ENCODE measurements at places on chromosomes 6 and 20.

DNA sequence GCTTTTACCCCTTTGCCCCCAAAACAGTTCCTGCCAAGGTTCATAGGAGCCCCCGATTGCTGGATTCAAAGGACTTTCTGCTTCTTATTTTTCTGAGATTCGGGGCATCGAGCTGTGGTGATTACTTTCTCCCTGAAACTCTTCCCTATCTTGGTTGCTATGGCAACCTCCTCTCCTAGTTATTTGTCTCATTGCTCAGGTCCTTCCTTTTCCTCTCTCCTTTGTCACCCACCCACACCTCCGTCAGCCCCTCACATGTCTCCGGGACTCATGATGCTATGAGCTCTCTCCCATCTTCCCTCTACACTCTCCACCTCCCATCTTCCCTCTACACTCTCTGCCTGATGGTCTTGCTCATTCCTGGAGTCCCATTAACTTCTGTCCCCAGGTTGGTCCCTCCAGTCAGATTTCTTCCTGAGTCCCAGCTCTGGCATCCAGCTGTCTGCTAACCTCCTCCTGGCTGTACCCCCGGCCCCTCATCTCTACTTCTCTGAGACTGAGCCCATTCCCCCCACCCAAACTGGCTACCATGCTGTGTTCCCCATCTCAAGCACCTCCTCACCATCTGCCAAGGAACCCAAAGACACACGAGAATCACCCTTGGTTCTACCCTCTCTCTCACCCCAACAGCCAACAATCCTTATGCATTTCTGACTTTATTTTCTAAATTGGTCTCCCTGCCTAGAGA, 30.2 kb upstream of the NNAT start:
- DNase-seq, result no peak

DNA sequence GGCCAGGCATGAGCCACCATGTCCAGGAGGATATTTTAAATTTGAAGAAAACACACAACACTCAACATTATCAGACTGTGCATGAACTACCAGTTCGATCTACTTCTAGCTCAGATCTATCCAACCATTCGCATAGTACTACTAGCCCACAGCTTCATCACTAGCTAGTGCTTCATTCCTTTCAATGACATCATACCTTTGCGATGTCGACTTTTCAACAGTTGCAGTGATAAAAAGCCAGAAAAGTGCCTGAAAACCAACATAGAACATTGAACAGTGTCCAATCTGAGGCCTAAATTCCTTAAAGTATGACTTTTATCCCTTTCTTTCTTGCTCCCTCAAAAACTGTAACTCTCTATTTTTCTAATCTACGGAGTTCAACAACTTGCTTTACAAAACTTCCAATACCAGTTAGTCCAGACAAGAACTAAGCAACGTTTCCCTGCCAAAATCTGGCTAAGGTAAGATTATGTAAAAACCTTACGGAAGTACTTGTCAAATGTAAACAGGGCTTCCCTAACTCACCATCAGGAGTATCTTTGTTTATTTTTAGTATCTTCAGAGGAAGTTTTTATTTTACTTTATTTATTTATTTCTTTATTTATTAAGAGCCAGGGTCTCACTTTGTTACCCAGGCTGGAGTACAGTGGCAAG, 434.0 kb upstream of the JARID2 start:
- no peak for DNase-seq

DNA sequence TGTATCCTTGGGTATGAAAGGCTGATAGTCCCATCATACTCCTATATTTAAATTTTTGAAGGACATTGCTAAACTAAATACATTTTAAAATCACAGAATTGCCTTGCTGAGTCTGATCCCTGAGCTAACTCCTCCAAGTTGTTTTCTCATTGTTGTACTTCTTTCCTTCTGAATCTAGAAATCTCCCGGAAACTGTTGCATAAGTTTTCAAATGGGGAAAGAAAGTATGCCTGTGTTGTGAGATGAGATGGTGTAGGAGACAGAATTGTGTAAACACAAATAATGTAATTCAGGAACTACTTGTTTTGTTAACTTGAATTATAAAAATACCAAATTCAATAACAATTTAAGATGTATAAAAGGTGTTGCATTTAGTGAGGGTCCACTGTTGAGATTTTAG, 7.3 kb downstream of the PNRC1 start:
- DNase-seq, result no peak

- no peak for DNase-seq
Measured at GRCh38 chr6:157376706-157377230, 4.2 kb upstream of the ZDHHC14 start.

- DNase-seq, result no peak
Measured at GRCh38 chr6:9332241-9332780, 897.0 kb upstream of the SLC35B3 start.

DNA sequence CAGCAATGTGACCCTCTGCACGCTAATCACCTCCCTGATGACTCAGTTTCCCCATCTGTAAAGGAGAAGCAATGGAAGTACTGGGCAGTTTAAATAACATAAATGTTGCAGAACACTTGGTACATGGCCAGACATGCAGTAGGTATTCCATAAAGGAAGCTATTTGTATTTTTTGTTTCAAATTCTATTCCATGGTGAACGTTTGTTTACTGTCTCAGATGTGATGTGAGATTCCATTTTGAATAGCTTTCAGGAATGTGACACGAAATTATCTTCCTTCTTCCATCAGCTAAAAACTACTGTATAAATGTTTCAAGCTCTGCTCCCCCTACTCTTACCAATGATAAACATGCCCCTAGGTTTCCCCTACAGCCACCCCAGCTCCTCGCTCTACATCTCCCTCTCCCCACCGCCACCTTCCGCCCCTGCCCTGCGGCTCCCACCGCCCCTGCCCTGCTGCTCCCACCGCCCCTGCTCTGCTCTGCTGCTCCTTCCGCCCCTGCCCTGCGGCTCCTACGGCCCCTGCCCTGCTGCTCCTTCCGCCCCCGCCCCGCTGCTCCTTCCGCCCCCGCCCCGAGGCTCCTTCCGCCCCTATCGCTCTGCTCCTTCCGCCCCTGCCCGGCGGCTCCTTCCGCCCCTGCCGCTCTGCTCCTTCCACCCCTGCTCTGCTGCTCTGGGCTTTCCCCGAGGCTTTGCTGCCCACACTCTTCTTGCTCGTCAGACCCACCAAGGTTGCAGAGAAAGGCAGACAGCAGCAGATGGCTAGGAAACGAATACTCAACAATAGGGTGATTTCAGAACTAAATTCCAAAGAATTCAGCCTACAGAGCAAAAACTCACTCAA, 78.9 kb downstream of the THBS2 start:
- no peak for DNase-seq

DNA sequence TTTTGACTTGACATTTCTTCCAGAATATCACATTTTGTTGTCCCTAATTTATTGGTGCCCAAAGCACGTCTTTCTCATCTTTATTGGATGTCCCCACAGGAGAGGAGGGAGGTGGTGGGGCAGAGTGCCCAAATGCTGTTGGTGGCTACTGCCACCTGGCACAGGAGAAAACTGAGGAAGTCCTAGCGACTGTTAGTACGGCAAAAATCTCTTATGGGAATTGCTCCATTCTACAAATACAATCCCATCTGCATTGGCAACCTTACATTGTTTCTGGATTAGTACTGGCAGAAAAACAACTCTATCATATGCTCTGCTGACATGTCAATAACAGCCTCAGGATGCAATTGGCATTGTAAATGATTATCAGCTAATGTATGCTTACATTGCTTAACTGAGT, 235.4 kb upstream of the IRAK1BP1 start:
- no peak for DNase-seq

- no peak for DNase-seq
Measured at GRCh38 chr6:101454106-101454676, 60.7 kb downstream of the GRIK2 start.

- DNase-seq, result no peak
Measured at GRCh38 chr6:63352069-63352543, 32.3 kb upstream of the LGSN start.

DNA sequence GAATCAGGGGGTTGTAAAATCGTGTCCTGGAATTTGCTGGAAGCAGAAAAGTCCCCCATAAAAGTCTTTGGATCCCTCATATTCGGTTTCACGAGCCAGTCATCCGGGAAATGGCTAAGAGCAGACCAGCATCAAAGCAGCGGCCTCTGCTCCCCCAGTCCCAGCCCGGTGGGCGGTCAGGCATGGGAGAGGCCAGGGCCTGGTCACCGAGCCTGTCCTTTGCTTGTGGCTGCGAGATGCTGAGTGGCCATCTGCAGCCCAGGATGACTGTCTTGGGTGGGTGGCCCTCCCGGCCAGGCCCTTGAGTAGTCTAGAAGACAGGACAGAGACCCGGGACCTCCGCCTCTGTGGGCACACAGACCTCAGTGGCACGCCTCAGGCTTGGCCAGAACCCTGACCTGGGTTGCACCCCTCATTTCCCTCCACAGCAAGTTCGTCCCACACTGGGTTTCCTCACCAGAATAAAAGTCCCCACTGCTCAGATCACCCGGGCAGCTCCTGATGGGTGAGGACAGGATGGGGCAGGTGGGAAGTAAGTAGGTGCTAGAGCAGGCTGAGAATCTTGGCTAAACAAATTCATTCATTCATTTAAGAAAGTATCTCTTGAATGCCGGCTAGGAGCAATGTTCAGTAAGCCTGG, 172.1 kb downstream of the BMP7 start:
- DNase-seq, result no peak

DNA sequence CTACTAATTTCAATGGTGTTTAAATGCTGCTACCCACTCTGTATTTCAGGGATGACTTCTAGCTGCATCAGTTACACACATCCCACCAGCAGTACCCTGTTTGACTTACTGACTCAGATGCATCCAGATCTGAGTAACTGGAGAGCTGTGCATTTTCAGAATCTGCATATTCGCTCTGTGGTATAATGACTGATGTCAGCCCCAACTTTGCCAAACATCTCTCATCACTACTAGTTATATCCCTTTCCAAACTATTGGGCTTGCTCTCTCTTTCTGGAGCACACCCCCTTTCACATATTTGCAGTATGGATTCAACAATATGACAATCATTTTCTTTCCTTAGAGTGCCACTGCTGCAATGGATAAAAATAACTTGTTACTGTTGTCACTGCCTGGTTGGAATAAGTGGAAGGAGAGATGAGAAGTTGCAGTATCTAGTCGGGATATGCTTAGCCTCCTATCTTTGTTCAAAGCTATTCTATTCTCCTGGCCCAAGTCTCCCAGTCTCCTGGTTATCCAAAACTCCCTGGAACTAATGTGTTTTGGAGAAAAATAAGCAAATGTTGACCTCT, 3.3 kb upstream of the RSPO3 start:
- no peak for DNase-seq

GRCh38 chr20:32819992-32820697, 391 bp downstream of the MAPRE1 start:
- DNase-seq, result peak; percentile 28

- DNase-seq, result peak; percentile 91
Measured at GRCh38 chr6:21748343-21749056, 154.9 kb downstream of the SOX4 start.

DNA sequence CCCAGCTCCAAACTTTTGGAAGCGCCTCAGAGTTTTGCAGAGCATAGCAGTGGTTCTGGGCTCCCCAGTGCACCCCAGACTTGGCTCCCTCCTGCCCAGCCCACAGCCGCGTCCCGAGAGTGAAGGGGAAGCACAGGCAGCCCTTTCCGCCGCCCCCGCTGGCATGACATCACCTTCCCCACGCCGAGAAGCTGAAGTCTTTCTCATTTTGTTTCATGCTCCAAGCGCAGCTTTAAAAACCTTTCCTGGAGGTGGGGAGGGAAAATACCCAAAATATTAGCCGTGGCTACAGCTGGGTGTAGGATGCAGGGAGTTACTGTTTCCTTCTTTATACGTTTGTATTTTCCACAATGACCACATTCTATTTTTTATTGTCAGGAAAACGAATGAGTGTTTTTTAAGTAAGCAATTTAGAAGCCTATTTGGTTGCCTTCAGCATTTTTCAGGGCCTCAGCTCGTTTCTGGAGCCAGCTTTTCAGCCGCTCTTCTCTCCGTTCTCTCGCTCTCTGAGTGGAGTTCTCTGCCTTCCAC, 72.9 kb downstream of the SNX5 start:
- no peak for DNase-seq

All from DMS79 treated with DMSO at 0.1 percent for 48 hours (cell line).